ENCODE measurements at places on chromosomes 5 and 9. TPM values are rescaled to one million over a fixed set of nuclear protein-coding genes. Genes with fewer than 3 reads are reported as not detected.

NUTM2F gene
- total RNA-seq: not detected

HEMGN gene
- not detected for total RNA-seq

DAB2IP gene
- 4.4 TPM for total RNA-seq

PCDHGA6 gene
- total RNA-seq: 3.9 TPM
